Effector memory CD4-positive, alpha-beta T cell (primary cell): ENCODE measurements at places on chromosomes 3 and 15.

GRCh38 chr3:170038434-170039110 lies 777 bp downstream of the GPR160 start:
- no peak for DNase-seq

GRCh38 chr3:144104186-144104585 lies 132.6 kb downstream of the DIPK2A start:
- no peak for DNase-seq

GRCh38 chr15:51170882-51171633 lies 76.4 kb upstream of the TNFAIP8L3 start:
- DNase-seq = no peak

- no peak for DNase-seq
Measured at GRCh38 chr15:69388260-69388705, 25.9 kb upstream of the KIF23 start.

DNA sequence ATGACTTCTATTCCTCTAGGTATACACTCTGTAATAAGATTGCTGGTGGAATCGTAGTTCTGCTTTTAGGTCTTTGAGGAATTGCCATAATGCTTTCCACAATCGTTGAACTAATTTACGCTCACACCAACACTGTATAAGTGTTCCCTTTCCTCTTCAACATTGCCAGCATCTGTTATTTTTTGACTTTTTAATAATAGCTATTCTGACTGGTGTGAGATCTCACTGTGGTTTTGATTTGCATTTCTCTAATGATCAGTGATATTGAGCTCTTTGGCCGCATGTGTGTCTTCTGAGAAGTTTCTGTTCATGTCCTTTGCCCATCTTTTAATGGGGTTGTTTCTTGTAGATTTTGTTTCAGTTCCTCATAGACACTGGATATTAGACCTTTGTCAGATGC lies 12.8 kb downstream of the NXPE3 start:
- DNase-seq = no peak

GRCh38 chr15:79602180-79602579 lies 170.0 kb downstream of the MINAR1 start:
- no peak for DNase-seq

GRCh38 chr3:63135367-63135766 lies 142.7 kb upstream of the SYNPR start:
- no peak for DNase-seq

DNA sequence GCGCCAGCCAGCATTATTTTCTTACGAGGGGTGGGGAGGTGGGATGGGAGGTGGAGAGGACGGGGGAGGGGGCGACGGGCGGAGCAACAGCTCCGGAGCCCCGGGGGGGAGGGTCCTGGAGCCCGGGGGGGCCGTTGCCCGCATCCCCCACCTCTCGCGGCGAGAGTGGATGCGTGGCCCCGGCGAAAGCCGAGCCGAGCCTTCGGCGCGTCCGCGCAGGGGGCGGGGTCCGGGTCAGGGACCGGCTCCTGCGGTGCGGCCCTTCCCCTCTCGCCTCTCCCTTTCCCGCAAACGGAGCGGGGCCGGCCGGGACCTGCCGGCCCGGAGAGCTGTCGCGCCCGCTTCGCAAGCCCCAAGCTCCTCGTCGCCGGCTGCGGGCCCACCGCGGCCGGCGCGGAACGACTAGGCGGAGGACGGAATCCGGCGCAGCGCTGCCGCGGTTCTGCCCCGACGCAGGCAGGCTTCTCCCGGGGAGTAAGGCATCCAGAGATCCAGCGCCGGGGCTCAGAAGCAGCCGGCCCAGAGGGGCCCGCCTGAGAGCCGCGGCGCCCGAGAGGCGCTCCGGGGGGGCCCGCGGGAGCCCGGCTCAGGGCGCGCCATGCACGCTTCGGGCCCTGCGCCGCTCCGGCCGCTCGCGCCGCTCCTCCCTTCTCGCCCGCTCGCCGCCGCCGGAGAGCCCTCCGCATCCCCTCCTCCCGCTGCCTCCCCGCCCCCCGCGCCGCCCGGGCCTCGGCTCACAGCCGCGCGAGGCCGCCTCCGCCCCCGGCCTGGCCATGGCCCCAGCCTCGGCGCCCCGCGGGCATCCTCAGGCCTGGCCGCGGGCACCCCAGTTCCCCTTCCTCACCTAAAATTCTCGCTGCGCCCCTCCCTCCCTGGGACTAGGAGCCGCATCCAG lies 459 bp upstream of the ADCY5 start:
- DNase-seq = no peak

DNA sequence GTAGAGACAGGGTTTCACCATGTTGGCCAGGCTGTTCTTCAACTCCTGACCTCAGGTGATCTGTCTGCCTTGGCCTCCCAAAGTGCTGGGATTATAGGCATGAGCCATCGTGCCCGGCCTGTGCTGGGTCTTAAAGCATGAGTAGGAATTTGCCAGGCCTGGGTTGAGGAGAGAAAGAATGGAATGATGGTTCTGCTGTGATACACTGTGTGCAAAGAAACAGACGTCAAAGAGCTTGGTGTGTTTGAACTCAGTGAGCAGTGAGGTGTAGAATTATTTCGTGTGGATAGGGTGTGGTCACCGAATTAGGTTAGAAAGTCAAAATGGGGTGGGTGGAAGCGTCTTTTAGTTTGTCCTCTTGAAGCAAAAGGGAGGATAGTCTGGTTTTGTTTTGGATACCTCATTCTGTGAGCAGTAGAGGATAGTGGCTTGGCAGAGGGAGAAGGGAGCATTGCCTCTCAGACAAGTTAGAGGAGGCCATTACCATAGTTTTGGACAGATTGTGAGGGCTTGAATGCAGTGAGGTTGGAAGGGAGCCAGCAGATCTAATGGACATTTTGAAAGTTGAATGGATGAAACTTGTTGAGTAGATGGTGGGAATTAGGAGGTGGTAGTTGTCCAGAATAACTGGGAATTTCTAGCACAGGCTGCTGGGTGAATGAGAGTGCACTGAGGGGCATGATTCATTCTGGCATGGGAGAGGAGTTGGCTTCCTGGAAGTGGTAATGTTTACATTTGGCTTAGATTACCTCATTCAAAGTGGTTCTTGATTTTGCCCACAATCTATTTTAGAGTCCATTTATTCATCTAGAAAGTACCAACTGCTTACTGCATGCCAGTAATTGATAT lies 27.2 kb downstream of the AKAP13 start:
- peak; percentile 7 for DNase-seq

GRCh38 chr3:125266971-125267370 lies 54.4 kb upstream of the SLC12A8 start:
- no peak for DNase-seq

- DNase-seq = no peak
Measured at GRCh38 chr3:84991422-84991900, 32.7 kb downstream of the CADM2 start.

GRCh38 chr15:92288755-92289154 lies 104.9 kb upstream of the ST8SIA2 start:
- DNase-seq = no peak

- DNase-seq = no peak
Measured at GRCh38 chr3:193168931-193169330, 72.1 kb upstream of the PLAAT1 start.

DNA sequence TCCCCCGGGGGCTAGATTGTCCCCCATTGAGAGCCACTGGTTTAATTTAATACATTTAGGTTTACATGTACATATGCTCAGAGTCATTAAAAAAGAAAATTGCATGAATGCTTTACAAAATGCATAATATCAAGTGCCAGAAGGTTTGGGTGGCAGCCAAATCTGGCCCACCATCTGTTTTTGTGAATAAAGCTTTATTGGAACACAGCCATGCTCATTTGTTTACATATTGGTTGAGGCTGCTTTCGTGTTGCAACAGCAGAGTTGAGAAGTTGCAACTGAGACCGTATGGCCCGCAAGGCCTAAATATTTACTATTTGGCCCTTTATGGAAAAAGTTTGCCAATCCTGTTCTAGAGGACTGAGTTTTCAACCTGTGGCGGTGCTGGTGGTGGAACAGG lies 32.1 kb upstream of the RGMA start:
- DNase-seq = no peak

DNA sequence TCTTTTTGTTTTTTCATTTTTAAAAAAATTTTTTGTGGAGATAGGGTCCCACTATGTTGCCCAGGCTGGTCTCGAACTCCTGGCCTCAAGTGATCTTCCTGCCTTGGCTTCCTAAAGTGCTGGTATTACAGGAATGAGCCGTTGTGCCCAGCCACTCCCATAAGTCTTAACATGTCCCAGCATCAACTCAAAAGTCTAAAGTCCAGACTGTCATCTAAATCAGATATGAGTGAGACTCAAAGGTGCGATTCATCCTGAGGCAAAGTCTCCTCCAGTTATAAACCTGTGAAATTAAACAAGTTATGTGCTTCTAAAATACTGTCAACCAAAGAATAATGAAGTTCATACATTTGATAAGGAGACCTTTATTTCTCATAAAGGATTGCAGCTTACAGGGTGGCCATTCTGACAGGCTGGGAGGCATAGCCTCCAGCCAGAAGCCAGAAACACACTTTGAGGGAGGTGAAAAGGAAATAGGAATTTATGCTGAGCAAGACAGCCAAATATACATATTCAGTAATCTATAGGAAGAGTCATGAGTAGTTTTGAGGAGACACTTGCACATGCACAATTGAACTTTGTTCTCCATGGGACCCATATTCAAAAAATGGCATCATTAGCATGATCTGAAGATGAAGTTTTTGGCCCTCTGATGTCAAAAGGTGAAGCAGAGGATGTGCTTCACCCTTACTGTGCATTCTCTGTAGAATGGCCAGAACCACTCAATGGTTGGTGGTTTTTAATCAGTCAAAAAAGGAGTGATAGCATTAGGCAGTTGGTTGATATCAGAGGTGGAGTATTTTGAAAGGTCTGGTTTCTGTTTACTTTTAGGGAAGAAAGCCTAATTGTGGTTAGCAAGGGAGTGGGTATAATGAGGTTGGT lies 11.0 kb upstream of the ZNF662 start:
- DNase-seq = no peak
